Effector memory CD4-positive, alpha-beta T cell (primary cell): ENCODE measurements at places on chromosomes 1 and 21.

DNA sequence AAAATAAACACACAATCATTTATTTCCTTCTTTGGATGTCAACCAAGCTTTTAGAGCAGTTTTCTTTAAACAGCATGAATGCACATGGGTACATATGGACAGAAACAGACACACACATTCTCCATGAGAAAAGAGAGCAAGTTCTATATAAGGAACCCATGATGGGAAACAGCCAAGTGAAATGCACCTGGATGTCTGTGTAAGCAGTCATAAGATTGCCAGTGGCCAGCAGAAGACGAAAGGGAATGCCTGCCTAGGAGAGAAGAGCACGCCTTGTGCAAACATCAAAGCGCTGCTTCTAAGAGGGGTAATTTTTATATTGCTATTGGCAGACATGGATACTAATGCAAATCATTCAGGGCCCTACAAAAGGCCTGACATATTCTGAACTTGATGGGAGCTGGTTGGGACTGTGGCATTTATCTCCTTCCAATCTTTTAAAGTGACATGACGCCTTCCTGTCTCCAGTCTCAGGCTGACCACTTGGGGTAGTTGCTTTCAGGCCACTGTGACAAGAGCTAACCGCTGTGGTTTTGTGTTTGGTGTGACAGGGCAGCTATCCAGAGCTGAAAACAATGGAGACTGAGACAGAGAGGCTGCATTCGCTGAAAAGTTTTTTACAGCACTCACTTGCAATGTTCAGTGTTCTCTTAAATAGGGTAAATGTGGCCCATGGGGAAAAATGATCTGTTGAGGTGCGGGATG is 75.0 kb upstream of the DPT start:
- no peak overlapping the region for H3K4me3 ChIP-seq
- no peaks in the 10 kb centered on the region for H3K36me3 ChIP-seq
- H3K27ac ChIP-seq: no peak overlapping the region
- H3K4me1 ChIP-seq: no peaks in the 10 kb centered on the region
- no peak for DNase-seq

DNA sequence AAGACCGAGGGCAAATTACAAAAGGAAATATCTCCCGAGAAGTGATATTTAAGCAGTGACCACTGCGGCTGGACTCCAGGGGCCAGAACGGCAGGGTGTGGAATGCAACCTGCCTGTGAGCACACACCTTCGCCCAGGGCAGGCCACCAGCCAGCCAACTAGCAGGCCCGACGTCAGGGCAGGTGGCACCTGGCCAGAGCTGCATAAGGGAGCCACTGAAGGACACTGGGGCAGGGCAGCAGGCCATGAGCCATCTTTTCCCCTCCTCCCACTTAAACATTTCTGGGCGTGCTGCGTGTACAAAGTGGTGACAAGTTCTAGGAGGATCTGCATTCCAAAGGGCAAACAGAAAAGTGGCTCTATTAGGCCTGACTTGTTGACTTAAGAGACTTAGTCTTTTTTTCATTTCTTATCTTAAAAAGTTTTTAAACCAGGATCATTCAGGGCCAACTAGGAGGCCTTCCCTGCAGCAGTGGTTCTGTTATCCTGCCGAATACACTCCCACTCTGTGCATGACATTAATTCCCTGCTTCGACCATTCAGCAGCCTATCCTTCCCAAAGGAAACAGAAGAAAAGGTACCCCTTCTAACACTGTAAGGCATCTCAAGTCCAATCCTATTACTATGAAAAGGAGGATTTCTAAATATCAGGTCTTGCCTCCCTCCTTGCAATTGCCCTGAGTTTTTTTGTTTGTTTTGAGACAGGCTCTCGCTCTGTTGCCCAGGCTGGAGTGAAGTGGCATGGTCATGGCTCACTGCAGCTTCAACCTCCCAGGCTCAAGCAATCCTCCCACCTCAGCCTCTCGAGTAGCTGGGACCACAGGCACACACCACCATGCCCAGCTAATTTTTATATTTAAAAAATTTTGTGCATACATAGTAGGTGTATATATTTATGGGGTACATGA is 96.3 kb downstream of the BCAR3 start:
- no peaks in the 10 kb centered on the region for H3K4me1 ChIP-seq
- H3K27ac ChIP-seq: no peak overlapping the region
- H3K27me3 ChIP-seq: no peaks in the 10 kb centered on the region
- no peaks in the 10 kb centered on the region for H3K36me3 ChIP-seq
- H3K4me3 ChIP-seq: no peak overlapping the region

GRCh38 chr1:112402682-112403643 is 6.9 kb downstream of the CTTNBP2NL start:
- H3K27me3 ChIP-seq: no peaks in the 10 kb centered on the region
- H3K4me3 ChIP-seq: no peak overlapping the region
- no peak for DNase-seq
- H3K4me1 ChIP-seq: no peaks in the 10 kb centered on the region
- no peak overlapping the region for H3K27ac ChIP-seq

GRCh38 chr1:156113282-156113950 is 1.1 kb upstream of the LMNA start:
- no peak for DNase-seq
- H3K4me3 ChIP-seq: no peak overlapping the region
- peak overlapping the region; percentile 91 for H3K27ac ChIP-seq

GRCh38 chr1:111217183-111217910 is 10.2 kb upstream of the CHI3L2 start:
- H3K4me1 ChIP-seq: peaks cover 78% of the 10 kb centered on the region
- no peaks in the 10 kb centered on the region for H3K27me3 ChIP-seq
- no peak for DNase-seq
- H3K4me3 ChIP-seq: no peak overlapping the region
- no peaks in the 10 kb centered on the region for H3K36me3 ChIP-seq

- no peak overlapping the region for H3K27ac ChIP-seq
- H3K4me3 ChIP-seq: no peak overlapping the region
- H3K36me3 ChIP-seq: peaks cover 2% of the 10 kb centered on the region
- DNase-seq: no peak
Measured at GRCh38 chr1:10063878-10064277, 31.1 kb downstream of the UBE4B start.

- H3K27ac ChIP-seq: no peak overlapping the region
- H3K4me3 ChIP-seq: no peak overlapping the region
- peaks cover 7% of the 10 kb centered on the region for H3K36me3 ChIP-seq
- DNase-seq: no peak
- no peaks in the 10 kb centered on the region for H3K27me3 ChIP-seq
- H3K4me1 ChIP-seq: no peaks in the 10 kb centered on the region
Measured at GRCh38 chr1:19618428-19618827, 25.7 kb upstream of the NBL1 start.

- no peaks in the 10 kb centered on the region for H3K27me3 ChIP-seq
- peaks cover 42% of the 10 kb centered on the region for H3K36me3 ChIP-seq
- DNase-seq: no peak
- no peak overlapping the region for H3K27ac ChIP-seq
- no peaks in the 10 kb centered on the region for H3K4me1 ChIP-seq
- H3K4me3 ChIP-seq: no peak overlapping the region
Measured at GRCh38 chr1:214329470-214330220, 48.7 kb downstream of the SMYD2 start.

GRCh38 chr1:90475631-90476030 is 241.5 kb downstream of the BARHL2 start:
- H3K4me1 ChIP-seq: no peaks in the 10 kb centered on the region
- no peaks in the 10 kb centered on the region for H3K27me3 ChIP-seq
- H3K4me3 ChIP-seq: no peak overlapping the region

DNA sequence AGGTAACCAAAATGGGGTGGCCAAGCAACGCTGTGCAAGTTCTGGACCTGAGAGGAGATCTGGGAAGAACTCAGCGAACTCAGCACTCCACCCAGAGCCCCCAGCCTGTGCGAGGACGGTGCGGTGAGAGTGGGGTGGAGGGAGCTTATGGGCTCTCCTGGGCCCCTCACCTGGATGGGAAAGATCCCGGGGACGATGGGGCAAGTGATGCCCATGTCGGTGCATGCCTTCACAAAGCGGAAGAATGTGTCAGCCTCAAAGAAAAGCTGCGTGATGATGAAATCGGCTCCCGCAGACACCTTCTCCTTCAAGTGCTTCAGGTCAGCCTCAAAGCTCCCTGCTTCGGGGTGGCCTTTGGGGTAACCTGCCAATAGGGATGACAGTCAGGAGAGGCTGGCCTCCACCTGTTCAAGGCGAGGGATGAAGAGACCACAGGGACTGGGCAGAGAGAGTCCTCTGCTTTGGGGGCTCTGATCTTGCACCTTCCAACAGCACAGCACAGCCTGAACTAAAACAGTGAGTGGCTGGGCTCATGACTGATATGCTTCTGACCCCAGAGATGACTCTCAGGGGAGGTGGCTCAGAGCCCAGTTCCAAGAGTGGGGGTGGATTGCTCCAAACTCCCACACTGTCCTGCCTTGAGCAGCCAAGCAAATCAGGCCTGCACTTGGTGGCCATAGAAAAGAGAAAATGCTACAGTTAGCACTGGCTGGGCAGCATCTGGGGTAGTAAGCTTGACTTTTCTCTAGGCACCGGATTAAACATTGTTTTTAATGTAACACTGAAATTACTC is 9.5 kb downstream of the MTHFR start:
- peaks cover 62% of the 10 kb centered on the region for H3K36me3 ChIP-seq
- no peak overlapping the region for H3K27ac ChIP-seq
- H3K4me1 ChIP-seq: no peaks in the 10 kb centered on the region
- no peak overlapping the region for H3K4me3 ChIP-seq
- DNase-seq: no peak

DNA sequence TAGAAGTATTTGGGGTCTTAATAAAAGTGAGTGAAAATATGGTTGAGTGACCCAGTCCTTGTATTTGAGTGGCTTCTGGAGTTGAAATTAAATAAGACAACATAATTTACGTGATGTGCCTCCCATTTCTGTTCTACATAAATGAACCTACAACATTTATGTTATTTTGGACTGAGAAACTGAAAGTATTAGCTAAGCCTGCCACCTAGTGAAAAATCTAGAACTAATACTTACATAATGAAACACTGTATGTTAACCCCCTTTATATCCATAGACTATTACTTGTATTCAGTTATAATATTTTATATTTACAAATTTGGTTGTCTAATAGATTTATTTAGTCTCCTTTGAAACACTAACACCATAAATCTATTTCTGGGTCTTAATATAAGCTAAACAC is 298.9 kb downstream of the KCNT2 start:
- H3K36me3 ChIP-seq: no peaks in the 10 kb centered on the region
- H3K27me3 ChIP-seq: no peaks in the 10 kb centered on the region
- no peak for DNase-seq
- H3K27ac ChIP-seq: no peak overlapping the region
- no peaks in the 10 kb centered on the region for H3K4me1 ChIP-seq

GRCh38 chr21:46097336-46098293 is at the start of gene COL6A2:
TSS of gene COL6A2 (plus strand) at chr21:46098112.
- peaks cover 3% of the 10 kb centered on the region for H3K27me3 ChIP-seq
- no peak within 1 kb of the TSS for H3K27ac ChIP-seq
- H3K4me1 ChIP-seq: peaks cover 7% of the 10 kb centered on the region
- H3K36me3 ChIP-seq: no peaks in the 10 kb centered on the region

- DNase-seq: no peak
- H3K4me1 ChIP-seq: no peaks in the 10 kb centered on the region
- H3K4me3 ChIP-seq: no peak overlapping the region
- no peak overlapping the region for H3K27ac ChIP-seq
- no peaks in the 10 kb centered on the region for H3K36me3 ChIP-seq
Measured at GRCh38 chr21:29829564-29830275, 110.1 kb downstream of the GRIK1 start.

DNA sequence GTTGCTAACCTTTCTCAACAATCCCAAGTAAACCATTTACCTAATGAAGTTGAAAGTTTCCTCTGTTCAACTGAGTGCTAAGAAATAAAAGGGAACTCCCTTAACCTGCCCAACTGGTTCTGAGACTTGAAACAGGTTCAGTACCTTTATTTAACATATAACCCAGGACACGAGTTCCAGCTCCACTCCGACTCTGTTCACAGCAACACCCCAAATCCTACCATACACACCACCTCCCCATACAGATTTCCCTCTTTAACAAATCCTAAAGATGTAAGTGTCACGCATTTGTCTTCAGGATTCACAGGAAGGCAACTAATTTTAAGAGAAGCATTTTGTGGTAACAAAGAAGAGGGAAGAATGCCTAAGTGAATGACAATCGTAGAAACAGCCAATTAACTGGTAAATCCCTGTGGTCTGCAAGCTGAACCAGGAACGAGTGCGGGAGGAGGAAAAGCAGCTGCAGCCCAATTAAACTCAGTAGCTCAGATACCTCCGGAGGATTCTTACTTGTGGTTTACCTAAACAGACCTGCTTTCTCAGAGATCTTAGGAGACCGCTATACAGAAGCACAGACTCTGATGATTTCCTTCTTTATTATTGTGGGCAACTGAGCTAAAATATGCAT is 134.5 kb upstream of the MAGI3 start:
- H3K36me3 ChIP-seq: no peaks in the 10 kb centered on the region
- H3K27ac ChIP-seq: no peak overlapping the region
- no peaks in the 10 kb centered on the region for H3K4me1 ChIP-seq
- H3K4me3 ChIP-seq: no peak overlapping the region

GRCh38 chr1:66050123-66050522 is 257.4 kb downstream of the PDE4B start:
- H3K36me3 ChIP-seq: no peaks in the 10 kb centered on the region
- no peaks in the 10 kb centered on the region for H3K27me3 ChIP-seq
- DNase-seq: no peak
- H3K4me1 ChIP-seq: no peaks in the 10 kb centered on the region

GRCh38 chr1:182811975-182812722 is 22.6 kb downstream of the NPL start:
- H3K27ac ChIP-seq: no peak overlapping the region
- DNase-seq: no peak
- H3K4me3 ChIP-seq: no peak overlapping the region
- H3K4me1 ChIP-seq: no peaks in the 10 kb centered on the region
- H3K27me3 ChIP-seq: no peaks in the 10 kb centered on the region
- peaks cover 4% of the 10 kb centered on the region for H3K36me3 ChIP-seq

GRCh38 chr1:15312626-15313411 is 65.8 kb downstream of the FHAD1 start:
- H3K27ac ChIP-seq: no peak overlapping the region
- no peaks in the 10 kb centered on the region for H3K27me3 ChIP-seq
- no peak overlapping the region for H3K4me3 ChIP-seq
- H3K36me3 ChIP-seq: no peaks in the 10 kb centered on the region
- H3K4me1 ChIP-seq: no peaks in the 10 kb centered on the region

GRCh38 chr1:83077411-83077810 is 921.5 kb downstream of the TTLL7 start:
- no peak overlapping the region for H3K27ac ChIP-seq
- H3K4me1 ChIP-seq: no peaks in the 10 kb centered on the region
- no peak overlapping the region for H3K4me3 ChIP-seq
- H3K27me3 ChIP-seq: no peaks in the 10 kb centered on the region

DNA sequence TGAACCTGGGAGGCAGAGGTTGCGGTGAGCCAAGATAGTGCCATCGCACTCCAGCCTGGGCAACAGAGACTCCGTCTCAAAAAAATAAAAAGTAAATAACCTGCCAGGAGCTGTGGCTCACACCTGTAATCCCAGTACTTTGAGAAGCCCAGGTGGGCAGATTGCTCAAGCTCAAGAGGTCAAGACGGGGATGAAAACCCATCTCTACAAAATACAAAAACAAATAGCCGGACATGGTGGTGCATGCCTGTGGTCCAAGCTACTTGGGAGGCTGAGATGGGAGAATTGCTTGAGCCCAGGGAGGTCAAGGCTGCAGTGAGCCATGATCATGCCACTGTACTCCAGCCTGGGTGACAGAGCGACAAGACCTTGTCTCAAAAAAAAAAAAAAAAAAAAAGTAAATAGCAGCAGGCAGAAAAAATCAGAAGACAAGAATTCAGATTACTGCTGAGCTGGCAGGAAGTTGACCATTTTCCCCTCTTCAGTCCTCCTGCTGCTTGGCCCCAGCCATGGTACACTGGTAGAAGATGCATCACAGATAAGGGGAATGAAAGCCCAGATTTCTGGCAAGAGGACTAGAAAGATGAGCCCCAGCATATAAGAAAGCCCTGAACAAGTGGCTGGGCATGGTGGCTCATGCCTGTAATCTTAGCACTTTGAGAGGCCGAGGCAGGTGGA is 97.6 kb downstream of the TOMM20 start:
- no peaks in the 10 kb centered on the region for H3K36me3 ChIP-seq
- H3K4me3 ChIP-seq: no peak overlapping the region
- no peak for DNase-seq
- no peaks in the 10 kb centered on the region for H3K4me1 ChIP-seq
- H3K27me3 ChIP-seq: no peaks in the 10 kb centered on the region
